T-helper 17 cell (primary cell): ENCODE measurements at places on chromosomes 13 and 19.

GRCh38 chr13:113002913-113003290 is 33.9 kb downstream of the MCF2L start:
- DNase-seq: no peak

- no peak for DNase-seq
Observed at GRCh38 chr19:39307822-39308530, 11.8 kb downstream of the IFNL1 start.

DNA sequence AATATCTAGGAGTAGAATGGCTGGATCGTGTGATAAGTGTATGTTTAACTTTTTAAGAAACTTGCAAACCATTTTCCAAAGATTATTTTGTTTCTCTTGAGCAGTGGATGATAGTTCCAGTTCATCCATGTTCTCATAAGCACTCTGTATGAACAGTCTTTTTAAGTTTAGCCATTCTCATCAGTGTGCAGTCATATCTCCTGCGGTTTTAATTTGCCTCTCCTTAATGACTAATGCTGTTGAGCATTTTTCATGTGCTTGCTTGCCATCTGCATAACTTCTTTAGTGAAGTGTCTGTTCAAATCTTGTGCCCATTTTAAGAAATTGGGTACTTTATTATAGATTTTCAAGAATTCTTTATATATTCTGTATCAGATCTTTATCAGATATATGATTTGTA is 58.6 kb downstream of the WASF3 start:
- DNase-seq: no peak

- no peak for DNase-seq
Observed at GRCh38 chr19:29813642-29814041, 1.9 kb downstream of the CCNE1 start.

GRCh38 chr19:35484252-35485036 is 5.8 kb downstream of the KRTDAP start:
- DNase-seq: no peak

GRCh38 chr13:98019186-98019585 is 65.7 kb downstream of the IPO5 start:
- DNase-seq: no peak

GRCh38 chr13:50543782-50544181 is 299.7 kb downstream of the DLEU7 start:
- DNase-seq: no peak

DNA sequence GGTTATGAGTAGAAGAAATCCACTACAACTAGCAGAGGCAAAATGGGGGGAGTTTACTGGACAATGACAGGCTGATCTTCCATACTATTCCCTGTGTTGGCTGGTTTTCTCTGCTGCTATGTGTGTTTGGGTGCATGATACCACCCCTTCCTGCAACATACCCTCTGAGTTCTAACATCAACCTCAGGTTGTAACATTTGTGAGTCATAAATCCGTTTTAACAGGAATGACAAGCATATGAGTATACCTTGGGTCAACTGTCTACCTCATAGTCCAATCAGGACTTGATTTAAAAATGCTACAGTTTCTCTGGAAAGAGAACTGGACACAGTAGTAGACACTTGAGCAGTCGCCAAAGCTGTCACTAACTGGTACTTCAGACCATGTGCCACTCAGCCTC is 422.9 kb downstream of the KCTD12 start:
- no peak for DNase-seq

DNA sequence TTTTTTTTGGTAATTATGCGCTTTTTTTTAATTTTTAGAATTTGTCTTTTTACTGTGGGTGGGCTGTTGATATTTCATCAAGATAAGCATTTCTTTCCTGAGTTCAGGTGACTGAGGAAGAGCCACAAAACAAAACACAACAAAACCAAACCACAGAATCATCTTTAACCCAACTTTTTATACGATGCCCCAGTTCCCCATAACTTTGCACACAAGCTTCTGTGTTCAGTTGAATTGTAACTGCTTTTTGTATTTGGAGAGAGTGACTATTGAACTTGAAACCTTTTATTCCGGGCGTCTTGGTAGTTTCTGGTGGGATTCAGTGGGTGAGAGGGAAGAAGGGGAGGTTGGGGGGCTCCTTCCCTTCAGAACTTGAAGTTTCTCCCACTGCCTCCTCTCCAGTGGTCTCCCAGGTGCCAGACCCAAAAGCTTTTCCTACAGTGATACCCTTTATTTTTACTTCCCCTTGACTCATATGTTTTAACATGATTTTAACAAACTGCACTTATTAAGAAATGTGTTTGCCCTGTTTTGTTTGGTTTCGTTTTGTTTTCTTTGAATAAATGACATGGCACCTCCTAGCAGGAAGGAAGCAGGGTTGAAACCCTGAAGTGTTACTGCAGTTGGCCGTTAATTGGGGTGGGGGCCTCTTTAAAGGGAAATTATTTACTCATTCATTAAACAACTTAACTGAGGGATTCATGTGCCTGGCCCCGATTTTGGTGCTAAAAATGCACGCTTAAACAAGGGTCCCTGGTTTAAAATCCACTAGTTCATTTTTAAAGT is 2.7 kb upstream of the CCDC97 start:
- DNase-seq: no peak

DNA sequence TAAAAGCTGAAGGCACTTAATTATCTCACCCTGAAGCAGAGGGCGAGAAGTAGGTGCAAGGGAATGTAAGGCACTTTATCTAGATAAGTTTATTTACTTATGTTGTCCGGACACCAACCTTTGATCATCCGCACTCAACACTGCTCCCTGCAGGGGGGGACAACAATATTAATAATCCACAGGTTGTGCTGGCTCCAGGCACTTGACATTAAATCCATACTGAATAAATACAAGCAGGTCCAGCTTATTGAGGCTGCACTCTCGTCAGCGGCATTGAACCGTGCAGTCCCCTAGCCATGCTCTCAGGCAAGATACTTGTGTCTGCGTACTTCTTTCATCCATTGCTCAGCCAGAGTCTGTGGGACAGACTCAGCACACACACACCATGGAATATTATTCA is 374.5 kb upstream of the NBEA start:
- no peak for DNase-seq

DNA sequence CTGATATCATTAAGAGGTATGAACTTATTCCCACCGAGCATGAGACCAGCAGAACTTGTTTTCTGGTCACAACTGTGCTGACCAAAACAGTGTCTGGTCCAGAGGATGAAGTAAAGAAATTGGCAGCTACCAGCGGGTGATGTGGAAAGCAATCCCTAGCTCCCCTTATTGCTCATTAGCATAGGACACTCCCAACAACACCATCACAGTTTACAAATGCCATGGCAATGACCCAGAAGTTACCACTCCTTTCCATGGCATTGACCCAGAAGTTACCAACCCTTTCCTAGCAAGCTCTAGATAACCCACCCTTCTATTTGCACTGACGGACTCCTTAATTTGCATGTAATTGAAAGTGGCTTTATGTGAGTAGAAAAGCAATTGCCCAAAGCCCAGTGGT is 1856.1 kb downstream of the OLFM4 start:
- no peak for DNase-seq

DNA sequence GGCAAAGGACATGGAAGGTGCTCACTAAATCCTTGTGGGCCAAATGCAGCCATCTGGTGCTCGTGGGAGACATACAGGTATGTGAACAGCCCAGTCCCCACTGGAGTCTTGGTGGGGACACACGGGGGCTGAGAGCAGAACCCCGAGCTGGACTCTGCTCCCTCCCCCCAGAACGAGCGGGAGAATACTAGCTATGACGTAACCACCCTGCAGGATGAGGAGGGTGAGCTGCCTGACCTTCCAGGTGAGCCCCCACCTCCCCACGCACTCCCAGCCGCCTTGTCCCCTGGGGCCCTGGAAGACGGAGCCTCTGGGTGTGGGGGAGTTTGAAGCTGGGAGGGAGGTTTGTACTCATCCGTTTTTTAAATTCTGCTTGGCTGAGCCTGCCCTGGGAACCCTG is 13.5 kb upstream of the EBI3 start:
- no peak for DNase-seq

- no peak for DNase-seq
Observed at GRCh38 chr13:114004420-114005205, 30.7 kb upstream of the C13orf46 start.

- no peak for DNase-seq
Observed at GRCh38 chr19:12967907-12968306, 1.5 kb upstream of the DAND5 start.

- DNase-seq: no peak
Observed at GRCh38 chr13:109918179-109918711, 131.9 kb upstream of the IRS2 start.

- no peak for DNase-seq
Observed at GRCh38 chr19:18194554-18195238, 1.7 kb downstream of the MPV17L2 start.

DNA sequence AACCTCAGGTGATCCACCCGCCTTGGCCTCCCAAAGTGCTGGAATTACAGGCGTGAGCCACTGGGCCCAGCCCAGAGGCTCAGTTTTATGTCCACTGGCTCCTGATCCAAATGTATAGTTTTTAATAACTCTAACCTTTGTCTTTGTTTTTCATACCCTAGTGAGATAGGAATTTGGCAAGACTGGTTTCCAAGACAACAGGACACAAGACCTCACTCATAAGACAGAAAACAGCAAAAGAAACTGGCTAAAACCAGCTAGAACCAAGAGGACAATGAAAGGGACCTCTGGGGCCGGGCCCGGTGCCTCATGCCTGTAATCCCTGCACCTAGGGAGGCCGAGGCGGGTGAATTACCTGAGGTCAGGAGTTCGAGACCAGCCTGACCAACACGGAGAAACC is 27.6 kb downstream of the CPT1C start:
- DNase-seq: no peak

DNA sequence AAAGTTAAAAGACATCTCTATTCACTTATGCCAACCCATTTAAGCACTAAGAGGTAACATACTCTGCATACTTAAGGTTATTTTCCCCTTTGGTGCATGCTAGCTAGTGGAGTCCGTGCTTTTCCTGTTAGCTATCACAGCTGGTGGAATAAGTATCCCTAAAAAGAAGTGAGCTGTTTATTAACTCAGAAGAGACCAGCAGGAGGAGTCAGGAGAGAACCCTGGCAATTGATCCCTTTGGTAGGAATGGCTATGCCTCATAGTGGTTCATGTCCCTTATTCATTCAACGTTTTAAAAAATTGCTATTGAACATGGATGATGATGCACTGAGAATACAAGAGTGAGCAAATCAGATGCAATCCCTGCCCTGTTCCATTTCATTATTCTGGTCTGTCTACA is 12.4 kb upstream of the NEK5 start:
- DNase-seq: no peak

DNA sequence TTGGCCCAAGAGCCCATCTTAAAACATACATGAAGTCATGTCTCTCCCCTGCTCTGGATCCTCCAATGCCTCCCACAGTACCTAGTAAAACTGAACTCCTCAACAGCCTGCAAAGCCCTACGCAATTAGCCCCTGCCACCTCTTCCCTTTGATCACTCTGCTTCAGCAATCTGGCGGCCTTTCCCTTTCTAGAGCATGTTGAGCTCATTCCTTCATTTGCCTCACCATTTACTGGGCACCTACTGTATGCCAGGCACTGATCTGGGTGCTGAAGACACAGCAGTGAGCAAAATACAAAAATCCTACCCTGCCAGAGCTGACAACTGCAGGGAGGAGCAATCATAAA is 2.9 kb downstream of the KEAP1 start:
- no peak for DNase-seq

DNA sequence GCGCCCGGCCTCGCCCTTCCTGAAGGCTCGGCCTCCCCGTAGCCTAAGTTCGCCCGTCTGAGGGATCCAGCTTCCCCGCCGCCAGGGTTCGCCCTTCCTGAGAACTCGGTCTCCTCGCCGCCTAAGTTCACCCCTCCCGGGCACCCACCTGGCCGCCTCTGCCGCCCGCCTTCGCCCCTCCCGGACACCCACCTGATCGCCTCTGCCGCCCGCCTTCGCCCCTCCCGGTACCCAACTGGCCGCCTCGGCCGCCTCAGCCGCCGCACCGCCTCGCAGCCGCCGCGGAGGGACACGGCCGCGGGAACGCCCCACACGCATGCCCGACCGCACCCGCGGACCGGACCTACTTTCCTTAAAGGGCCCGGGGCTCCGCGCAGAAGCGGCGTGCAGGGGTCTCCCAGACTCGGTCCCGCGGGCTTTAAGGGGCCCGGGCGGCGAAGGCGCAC is at the start of gene MOB3A:
TSS of gene MOB3A (minus strand) at position 293 of the 446 bp plus-strand sequence. CDS start 17,766 bp downstream, outside the sequence.
- no peak for DNase-seq

GRCh38 chr19:58562122-58563033 is 4.0 kb upstream of the UBE2M start:
- no peak for DNase-seq

DNA sequence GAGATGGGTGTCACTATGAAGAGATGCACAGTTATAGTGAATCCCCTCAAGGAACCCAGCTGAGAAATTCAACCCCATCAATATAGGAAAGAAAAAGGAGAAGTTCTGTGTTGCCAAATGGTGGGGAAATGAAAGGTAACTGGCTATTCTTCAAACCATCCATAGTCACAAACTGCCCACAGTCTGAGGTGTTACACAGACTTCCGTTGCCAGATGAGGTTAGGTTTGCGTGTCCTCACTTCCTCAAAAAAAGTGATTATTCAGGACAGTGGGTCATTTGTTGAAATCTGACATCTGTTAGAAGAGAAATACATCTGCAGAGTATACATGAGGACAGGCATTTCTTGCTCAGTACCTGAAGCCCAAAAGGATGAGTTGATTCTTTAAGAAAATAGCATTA is 9.0 kb downstream of the SIGLEC5 start:
- no peak for DNase-seq

DNA sequence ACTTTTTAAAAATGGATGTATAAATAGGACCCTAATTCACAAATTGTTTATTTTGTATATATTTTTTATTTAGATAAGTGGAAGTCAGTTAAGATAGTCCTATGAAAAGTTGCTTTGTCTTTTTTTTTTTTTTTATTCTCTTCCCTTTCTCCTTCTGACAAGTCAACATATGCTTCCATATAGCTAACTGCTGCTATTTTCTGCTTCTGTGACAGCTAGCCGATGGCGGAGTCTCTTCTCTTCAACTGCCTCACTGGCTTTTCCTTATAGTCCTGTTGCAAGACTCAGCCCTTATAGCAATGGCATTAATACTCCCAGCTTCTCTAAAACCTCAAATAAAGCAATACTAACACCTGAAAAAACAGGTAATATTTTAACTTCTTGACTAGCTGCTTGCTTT is 45.3 kb downstream of the SLAIN1 start:
- no peak for DNase-seq

DNA sequence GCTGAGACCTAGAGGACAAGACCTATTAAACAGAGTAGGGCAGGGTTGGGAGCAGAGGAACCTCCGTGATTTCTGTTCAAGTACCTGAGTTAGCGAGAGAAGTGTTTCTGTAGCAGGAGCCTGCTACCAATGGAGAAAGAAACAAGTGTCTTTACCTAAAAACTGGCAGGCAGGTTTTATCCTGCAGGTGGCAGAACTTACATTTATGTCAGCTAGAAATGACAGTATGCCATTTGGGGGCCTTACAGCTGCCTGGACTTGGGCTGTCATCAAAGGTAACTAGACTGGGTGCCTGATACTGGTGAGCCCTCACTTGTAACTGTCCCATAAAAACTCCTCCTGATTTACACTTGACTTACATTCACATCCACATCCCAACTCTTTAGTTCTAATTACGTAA is 185.3 kb upstream of the MIR17HG start:
- DNase-seq: no peak
